ENCODE measurements at places on chromosomes 13 and 19.

DNA sequence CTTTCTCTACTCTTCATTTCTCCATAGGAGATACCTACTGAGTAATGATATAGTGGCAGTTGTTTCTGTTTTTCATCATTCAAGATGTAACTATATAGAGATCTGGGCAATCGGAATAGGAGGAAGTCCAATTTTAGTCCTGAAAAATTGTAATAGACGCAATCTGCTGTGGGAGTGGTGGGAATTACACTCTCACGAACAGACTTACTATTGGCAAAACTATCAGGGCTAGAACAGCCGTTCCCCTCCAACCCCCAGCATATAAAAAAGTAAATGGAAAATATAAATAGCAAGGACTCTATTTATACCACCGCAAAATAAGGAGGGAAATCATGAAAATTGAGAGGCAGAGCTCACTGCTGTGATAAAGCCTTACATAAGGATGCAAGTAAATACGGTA, 330.1 kb downstream of the FGF14 start:
- no peak for DNase-seq

GRCh38 chr19:35392742-35393715, 22.2 kb downstream of the GPR42 start:
- DNase-seq, result no peak

- peak; percentile 50 for DNase-seq
Measured at GRCh38 chr19:6736169-6736916, 1.0 kb downstream of the GPR108 start.

DNA sequence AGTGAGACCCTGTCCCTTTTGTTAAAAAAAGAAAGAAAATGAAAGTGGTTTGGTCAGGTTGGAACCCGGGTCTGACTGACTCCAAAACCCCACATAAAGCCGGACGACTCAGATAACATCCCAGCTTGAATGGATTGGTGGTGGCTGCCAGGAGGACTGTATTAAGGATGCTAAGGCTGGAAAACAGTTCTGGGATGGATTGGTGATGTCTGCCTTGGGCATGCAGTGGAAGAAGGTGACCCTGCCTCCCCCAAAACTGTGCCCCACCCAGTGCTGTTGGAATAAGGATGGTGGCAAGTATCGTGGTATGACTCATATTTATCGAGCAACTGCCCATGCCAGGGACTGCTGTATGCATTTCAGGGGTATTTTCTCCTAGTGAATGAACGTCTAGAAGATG, 18.5 kb upstream of the COLGALT1 start:
- no peak for DNase-seq

- no peak for DNase-seq
Measured at GRCh38 chr13:105070452-105070851, 1465.0 kb downstream of the EFNB2 start.

DNA sequence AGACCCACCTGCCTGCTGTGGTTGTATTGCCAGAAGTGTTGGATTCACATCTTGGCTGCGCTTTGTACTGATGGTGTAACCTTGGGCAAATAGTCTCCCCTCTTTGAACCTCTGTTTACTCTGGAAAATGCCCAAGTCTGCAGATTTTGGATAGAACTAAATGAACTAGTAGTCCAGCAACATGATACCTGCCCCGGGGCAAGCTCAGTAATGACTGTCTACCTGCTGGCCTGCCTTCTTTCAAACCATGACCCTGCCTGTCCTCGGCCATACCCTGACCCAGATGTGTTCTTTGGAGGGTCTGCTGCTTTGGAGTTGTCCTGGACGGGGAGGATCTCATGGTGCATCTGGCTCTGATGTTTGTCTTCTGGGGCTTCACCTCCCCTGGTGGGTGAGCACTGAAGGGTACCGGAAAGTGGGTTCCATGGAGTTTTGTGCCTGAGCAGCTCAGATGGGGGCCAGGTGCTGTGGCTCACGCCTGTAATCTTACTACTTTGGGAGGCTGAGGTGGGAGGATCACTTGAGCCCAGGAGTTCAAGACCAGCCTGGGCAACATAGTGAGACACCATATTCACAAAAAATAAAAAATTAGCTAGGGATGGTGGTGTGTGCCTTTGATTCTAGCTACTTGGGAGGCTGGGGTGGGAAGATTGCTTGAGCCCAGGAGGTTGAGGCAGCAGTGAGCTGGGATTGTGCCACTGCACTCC, 59.5 kb downstream of the TNFRSF19 start:
- no peak for DNase-seq

GRCh38 chr13:113667771-113668490, 912 bp downstream of the GRK1 start:
- no peak for DNase-seq

- no peak for DNase-seq
Measured at GRCh38 chr13:91647361-91647990, 249.1 kb downstream of the GPC5 start.

- DNase-seq, result no peak
Measured at GRCh38 chr13:111203736-111204389, 88.8 kb downstream of the ARHGEF7 start.

GRCh38 chr13:43787518-43787891, 733 bp upstream of the ENOX1 start:
- no peak for DNase-seq

DNA sequence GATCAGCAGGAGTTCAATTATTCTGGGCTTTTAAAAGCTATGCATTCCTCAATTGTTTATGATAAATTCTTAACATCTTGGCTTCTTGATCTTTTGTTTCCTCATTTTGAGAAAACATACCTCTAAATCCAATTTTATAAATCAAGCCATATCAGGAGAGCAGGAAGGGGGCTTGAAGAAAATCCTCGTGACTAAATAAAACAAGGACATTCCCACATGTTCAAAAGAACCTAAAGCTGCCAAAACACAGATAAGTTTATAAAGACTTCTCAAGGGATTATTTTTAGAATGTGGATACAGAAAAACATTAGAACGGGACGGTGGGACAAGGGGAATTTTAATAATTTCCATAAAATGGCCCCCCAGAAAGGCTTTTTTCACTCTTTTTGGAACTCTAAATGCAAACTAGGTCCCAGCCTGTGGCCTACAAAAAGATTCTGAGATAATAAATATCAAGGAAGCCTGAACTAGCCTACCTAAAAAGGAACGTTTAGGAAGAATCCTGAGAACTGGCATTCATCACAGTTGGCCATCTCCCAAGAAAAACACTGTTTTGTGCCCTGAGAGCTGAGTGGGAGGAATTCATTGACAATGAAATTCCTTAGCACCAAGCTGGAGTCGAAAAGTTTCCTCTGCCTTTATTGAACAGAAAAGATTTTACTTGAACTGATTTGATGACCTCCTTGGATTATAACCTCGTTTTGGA, 30.1 kb downstream of the ZAR1L start:
- DNase-seq, result no peak

DNA sequence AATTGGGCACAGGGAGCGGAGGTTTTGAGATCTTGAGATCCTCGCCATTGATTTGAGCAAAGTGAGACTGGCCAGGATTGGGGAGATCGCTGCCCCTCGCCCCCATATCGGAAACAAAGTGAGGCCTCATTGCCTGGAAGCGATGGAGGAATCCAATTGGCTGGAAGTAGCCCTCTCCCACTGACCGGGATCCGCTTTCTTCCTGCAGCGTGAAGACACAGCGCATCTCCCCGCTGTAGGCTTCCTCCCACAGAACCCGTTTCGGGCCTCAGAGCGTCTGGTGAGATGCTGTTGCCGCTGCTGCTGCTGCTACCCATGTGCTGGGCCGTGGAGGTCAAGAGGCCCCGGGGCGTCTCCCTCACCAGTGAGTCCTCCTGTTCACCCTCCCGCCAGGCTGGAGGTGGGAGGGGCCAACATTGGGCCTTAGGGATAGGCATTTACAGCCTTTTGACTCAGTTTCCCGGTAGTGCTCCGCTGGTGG, 438 bp downstream of the PRKCSH start:
- DNase-seq, result no peak

DNA sequence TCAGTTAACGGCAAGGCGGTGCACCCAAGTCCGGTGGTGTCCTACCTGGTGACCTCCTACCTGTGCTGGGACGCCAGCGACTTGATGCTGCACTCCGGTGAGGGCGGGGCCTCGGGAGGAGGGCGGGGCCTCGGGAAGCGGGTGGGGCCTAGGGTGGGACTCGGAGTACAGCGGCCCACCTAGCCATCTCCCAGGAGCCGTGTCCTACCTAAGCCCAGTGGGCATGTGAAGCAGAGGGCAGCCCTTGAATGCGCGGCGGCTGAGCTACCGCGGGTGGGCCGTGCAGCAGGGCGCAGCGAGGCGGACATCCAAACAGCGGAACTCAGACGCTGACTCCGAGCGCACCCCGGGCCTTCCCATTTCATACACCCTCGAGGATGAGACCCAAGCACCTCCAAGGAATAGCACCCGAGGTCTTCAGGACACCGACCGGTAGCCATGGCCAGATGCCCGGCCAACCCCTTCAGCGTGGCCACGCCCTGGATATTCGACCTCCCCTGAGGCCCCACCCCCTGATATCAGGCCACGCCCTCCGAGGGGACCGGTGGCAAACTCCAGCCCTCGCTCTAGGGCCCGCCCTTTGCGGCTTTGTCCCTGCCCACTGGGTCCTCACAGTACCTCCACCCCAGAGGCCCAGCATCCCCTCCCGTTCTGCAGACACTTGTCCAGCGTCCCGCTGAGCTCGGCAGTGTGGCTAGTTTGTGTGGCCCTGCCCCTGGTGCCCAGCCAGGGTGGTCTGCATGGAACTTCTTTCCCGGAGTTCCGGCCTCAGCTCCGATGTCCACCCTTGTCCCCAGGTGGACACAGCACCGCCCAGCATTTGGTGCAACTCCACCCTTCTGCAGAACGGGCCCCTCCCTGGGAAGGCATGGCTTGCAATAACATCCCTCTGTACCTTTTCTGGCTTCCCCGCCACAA, 5.4 kb downstream of the KLK1 start:
- DNase-seq, result no peak

DNA sequence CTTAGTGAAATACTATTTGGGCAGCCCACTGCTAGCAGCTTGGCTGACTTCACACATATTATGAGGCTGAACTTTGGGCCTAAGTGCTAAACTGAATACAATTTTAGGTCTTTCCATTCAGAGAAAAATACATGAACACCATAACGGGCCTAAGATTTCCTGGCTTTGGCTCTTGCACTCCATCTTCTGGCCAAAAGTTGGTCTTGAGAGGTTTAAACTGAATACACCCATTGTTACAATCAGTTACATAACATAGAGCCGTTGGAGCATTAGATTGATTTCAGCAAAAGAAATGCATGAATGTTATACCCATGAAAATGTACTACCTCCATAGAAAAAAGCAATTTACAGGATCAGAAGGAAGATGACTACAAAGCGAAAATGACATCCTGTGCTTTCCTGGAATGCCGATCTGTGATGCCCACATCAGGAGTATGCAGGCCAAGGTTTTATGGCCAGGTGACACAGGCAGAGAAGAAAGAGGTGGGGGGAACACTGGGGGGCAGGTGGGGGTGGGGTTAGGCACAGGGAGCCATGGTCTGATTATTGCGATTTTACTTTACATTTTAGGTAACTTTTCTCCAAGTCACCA, 11.1 kb upstream of the SHISA2 start:
- DNase-seq, result no peak

DNA sequence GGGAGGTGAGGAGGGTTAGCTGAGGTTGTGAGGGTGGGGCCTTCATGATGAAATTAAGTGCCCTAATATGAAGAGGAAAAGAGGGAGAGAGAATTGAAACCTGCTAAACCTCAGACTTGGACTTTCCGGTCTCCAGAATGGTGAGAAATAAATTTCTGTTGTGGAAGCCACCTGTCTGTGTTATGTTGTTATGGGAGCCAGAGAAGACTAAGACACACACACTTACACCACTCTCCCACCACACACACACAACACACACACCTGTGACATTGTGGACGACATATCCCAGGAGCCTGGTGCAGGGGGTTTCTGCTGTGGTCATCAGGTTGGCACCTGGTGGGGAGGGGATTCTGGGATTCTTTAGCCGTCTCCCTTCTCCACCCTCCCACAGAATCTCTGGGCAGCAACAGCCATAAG, 14.0 kb downstream of the KLK4 start:
- DNase-seq, result no peak

GRCh38 chr13:21576426-21576825, 27.5 kb downstream of the MICU2 start:
- no peak for DNase-seq

- DNase-seq, result no peak
Measured at GRCh38 chr19:47274891-47275761, 441 bp downstream of the INAFM1 start.

GRCh38 chr13:31699650-31700049, 39.7 kb upstream of the RXFP2 start:
- DNase-seq, result no peak

DNA sequence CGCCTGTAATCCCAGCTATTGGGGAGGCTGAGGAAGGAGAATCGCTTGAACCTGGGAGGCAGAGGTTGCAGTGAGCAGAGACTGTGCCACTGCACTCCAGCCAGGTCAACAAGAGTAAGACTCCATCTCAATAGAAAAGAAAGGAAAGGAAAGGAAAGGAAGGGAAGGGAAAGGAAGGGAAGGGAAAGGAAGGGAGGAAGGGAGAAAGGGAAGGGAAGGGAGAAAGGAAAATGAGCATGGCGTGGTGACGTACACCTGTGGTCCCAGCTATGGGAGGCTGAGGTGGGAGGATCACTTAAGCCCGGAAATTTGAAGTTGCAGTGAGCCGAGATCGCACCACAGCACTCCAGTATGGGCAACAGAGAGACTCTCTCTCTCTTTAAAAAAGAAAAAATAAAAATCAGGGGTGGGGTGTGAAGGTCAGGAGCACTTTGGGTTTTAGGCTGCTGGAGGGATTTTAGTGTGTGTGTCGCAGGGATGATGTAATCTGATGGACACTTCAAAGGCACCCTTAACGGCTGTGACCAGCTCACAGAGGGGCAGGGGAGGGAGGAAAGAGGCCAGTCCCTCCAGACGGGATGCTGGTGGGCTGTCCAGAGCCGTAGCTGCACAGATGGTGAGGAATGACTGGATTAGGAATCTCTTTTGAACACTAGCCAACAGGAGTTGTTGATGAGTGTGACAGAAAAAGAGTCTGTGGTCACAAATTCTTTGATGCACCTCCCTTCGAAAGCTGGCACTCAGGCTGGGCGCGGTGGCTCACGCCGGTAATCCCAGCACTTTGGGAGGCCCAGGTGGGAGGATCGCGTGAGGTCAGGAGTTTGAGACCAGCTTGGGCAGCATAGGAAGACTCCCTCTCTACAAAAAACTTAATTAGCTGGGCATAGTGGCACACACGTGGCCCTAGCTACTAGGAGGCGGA, 27.6 kb downstream of the TMPRSS9 start:
- no peak for DNase-seq

DNA sequence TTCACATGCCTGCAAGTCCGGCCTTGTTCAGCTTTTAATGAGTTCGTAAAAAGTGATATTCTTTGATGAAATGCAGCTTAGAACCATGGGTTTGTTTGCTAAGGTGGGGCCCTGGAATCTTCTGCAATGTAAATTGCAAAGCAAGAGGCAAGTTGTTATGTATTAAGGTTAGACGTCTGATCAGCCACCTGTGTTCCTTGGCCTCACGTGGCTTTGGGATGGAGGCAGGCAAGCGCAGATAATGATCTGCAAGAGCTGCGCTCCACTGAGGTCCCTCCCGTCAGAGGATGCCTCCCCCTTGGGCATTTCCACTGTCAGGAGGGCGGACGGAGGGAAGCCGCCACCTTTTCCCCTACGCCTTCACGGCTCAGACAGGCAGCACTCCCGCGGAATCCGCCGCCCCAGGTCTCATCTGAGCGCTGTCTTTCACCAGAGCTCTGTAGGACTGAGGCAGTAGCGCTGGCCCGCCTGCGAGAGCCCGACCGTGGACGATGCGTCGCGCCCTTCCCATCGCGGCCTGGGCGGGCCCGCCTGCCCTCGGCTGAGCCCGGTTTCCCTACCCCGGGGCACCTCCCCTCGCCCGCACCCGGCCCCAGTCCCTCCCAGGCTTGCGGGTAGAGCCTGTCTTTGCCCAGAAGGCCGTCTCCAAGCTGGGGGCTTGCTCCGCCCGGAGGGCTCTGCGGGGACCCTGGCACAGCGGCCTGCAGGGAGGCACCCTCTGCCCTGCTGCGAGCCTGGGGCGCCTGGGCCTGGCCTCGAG, 110.9 kb downstream of the CRYL1 start:
- DNase-seq, result no peak

Data from stimulated activated CD4-positive, alpha-beta T cell treated with anti-CD3 and anti-CD28 coated beads, TNF-alpha, amount 100 ng/mL, for 4 hours (primary cell).